ENCODE measurements at places on chromosomes 1 and 21. TPM values are rescaled to one million over a fixed set of nuclear protein-coding genes. Genes with fewer than 3 reads are reported as not detected.

Gene HPCA
- not detected for total RNA-seq

Gene OR10J1
- total RNA-seq: not detected

Gene SLC66A1
- 19.0 TPM for total RNA-seq

Gene CACNA1S
- not detected for total RNA-seq

Gene DNASE2B
- total RNA-seq: not detected

Gene POMGNT1
- total RNA-seq: 70.4 TPM

Gene TMPRSS3
- total RNA-seq: not detected

All from glomerular endothelial cell (primary cell).